CD4-positive, alpha-beta T cell treated with Interleukin-21 for 1 hour (primary cell): ENCODE measurements at places on chromosomes 4 and X.
A peak's percentile ranks its signal among the peaks of the same experiment; 100 is the strongest.

- DNase-seq, result no peak
These were observed 55.2 kb downstream of the CLNK start for GRCh38 chr4:10629394-10629793.

DNA sequence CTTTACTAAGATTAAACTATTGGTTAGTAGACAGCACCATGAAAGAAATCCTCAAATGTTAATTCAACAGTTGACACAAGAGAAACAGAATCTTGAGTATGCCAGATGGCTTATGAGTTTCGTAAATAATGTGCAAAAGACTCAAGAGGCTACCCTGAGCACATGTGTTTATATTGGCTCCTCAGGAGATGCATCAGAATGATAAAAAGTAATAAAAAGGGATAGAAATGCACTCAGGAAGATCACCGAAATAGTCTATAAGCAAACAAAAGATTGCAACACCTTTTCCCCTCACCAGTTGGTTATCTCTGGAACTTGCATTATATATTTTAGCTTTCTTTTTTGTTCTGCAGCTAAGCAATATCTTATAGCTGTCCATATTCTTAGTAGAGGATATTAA is 84.4 kb downstream of the SCFD2 start:
- no peak for DNase-seq

DNA sequence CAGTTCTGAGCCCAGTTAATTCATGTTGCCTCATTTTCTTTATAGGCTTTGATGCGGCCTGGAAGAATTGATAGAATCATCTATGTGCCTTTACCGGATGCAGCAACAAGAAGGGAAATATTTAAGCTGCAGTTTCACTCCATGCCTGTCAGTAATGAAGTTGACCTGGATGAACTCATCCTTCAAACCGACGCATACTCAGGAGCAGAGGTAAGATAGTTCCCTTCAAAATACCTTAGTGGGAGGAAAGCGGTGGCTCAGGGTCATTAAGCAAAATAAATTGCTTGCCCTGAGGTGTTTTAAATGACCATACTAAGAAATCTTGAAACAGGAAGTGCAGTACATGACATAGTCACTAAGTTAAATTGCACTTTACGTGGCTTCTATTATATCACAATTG is 140.6 kb upstream of the SPRY1 start:
- DNase-seq, result no peak

DNA sequence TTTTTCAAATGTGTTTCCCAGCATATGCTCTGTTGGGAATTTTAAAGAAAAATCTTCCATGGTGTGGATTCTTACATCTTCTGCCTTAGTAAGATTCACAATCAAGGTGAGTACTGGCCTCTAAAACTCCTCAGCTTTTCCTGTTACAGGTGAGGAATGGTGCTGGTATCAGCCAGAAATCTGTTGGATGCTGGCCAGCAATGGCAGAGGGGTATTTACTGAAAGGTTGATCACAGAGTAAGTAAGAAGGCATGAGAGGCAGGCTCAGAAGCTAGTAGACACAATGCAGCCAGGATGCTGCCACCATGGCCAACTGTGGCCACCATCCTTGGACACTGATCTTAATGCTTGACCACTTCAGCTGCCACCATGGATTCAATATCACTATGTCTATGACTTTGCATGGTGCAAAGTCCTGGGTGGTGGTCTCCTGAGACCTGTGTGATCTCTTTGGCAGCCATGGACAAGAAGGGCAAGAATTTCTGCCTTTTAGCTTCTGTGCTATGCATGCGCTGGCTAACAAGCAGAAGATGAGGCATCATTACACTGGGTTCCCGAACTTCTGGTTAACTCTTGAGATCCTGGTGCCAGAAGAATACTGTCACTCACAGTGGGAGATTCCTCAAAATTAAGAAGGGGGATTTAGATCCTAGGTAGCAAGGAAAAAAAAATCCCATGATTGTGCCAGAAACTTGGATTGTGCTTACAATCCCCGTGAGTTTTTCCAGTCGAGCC is 60.2 kb downstream of the CHRNA9 start:
- DNase-seq, result no peak

GRCh38 chr4:176839656-176840055 is 46.9 kb upstream of the VEGFC start:
- DNase-seq, result no peak

GRCh38 chr4:164210377-164210776 is 543.6 kb upstream of the SMIM31 start:
- DNase-seq, result no peak

- no peak for DNase-seq
These were observed 32.2 kb downstream of the UNC5C start for GRCh38 chr4:95516528-95517017.

DNA sequence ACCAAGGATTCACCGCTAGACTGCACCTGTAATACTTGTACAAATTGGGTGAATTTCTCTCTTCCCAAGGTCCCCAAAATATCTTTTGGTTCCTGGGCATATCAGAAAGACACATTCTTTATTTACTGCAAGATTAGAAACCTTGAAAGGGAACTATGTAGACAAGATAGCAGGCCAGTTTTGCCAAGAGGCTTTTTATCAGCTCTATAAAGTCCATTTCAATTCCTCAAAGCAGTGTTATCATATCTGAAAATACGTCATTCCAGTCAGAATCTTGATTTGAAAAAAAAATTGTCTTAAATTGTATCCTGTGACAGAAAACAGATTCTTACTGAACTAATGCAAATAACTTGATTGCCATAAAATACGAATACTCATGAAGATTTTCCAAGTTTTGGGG is 37.0 kb upstream of the NSG1 start:
- no peak for DNase-seq

- DNase-seq, result no peak
These were observed 138.3 kb downstream of the SH3KBP1 start for GRCh38 chrX:19748896-19749680.

DNA sequence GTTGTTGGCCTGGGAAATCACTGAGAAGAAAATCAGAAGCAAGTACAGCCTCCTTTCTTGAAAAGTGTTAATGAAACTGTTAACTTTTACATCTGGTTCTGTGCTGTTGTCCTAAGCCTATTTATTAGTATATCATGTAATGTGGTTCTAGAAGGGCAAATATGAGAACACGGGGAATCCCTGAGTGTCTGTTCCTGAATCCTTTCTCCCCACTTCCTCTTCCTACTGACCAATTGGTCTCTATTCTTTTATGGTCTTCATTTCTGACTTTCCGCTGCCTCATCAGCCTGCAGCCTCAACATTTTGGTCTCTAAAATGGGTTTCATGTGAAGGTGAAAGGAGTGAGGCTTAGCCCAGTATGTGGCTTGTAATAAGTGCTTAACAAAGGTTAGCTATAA is 159.9 kb upstream of the MAMLD1 start:
- DNase-seq, result no peak

- DNase-seq, result no peak
These were observed 628.8 kb downstream of the ANKRD50 start for GRCh38 chr4:124083711-124084110.

GRCh38 chrX:69291116-69291515 is 125.9 kb upstream of the PJA1 start:
- DNase-seq, result no peak

DNA sequence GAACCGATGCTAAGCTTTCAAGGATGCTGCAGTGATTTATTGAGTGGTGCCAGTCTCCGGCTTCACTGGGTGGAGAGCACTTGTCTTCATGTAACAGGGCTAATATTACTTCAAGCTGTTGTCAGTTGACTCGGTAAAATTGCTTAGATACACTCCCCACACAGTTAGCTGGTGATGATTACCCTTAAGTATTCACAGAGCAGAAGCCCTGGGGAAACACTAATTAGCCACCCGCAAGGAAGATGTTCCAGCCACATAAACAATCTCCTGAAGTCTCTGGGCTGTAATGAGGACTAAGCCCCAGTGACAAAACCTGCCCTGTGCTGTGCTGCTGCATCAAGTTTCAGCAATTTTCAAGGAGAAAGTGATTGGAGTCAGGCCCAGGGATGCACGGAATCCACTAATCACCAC is 37.3 kb upstream of the GK2 start:
- no peak for DNase-seq

- no peak for DNase-seq
These were observed 93.4 kb upstream of the ENPP6 start for GRCh38 chr4:184310881-184311709.

DNA sequence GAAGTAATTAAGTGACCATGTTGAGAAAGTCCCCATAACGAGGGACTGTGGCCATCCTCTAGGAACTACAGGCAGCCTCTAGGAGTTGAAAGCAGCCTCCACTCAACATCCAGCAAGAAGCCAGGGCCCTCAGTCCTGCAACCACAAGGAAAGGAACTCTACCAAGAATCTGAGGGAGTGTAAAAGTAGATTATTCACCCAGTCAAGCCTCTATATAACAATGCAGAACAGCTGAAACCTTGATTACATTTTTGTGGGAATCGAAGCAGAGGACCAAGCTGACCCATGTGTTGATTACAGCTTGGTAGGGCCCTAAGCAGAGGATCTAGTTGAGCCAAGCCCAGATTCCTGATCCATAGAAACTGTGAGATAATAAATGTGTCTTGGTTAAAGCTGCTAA is 17.1 kb downstream of the RPS6KA6 start:
- no peak for DNase-seq

DNA sequence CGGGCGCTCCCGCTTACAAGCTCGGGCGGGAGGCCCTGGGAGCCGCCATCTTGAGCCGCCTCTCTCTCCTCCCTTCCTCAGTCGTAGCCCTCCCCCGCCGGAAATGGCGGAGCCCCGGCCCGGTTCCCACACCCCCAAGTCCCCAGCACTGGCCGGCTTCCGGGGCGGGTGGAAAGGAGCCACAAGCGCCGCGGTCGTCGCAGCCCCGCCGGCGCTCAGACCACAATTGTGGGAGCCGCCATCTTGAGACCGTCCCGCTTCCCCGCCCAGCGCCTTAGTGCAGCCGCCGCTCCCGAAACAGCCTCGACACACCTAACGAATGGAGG is 531 bp downstream of the HCFC1 start:
- DNase-seq, result peak; percentile 90

DNA sequence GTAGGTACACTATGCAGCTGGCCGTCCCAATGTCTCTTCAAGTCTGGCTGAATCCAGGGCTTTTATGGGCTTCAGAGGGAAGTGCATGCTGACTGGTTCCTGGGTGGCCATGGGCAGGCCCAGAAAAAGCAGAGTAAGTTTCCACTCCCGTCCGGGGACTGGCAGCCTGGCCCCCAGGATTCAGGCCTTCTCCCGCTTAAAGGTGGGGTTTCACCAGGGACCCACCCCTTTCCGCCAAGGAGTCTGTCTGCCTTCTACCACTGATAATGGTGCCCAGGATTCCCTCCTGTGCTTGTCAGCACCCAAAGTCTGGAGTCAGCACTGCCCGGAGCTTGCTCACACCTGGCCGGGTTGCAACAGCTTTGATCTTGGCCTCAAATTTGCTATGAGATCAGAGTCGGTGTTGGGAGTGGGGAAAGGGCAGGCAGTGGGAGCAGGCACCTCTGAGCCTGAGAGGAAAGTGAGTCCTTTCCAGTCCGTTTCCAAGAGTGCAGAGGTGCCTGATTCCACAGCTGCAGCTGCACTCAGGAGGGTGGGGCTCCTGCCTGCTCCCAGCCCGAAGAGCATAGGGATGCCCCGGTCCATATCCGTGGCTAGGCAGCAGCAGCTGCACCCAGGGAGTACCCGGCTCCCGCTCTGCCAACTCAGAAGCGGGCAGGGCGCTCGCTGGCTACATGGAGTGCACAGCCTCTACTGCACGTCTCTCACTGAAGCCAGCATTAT is 1344.3 kb upstream of the ADGRL3 start:
- DNase-seq, result no peak

GRCh38 chr4:54940996-54941865 is 184.2 kb downstream of the KDR start:
- no peak for DNase-seq

DNA sequence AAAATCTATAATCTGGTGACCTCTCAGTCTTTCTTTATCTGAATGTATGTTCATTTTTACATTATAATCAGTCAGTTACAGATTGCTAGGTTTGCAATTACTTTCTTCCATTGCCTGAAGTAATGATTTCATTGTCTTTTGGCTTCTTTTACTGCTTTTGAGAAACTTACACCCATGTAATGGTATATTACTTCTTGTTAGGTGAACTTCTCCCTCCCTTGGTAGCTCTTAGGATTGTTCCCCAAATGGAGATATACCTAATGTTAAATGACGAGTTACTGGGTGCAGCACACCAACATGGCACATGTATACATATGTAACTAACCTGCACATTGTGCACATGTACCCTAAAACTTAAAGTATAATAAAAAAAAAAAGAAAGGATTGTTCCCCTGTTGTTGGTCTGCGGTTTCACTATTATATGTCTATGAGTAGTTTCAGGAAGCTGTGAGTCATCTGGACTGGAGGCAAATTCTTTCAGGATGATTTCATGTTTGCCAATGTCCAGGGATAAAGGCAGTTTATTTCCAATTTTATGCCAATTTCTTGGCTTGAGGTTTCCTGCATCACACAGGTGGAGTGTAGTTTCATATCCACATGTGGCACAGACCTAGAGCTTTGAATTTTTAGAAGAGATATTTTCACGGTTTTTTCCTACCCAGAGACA is 21.8 kb downstream of the SPANXC start:
- DNase-seq, result no peak

GRCh38 chrX:87515836-87516235 is 1.8 kb upstream of the KLHL4 start:
- DNase-seq, result no peak

DNA sequence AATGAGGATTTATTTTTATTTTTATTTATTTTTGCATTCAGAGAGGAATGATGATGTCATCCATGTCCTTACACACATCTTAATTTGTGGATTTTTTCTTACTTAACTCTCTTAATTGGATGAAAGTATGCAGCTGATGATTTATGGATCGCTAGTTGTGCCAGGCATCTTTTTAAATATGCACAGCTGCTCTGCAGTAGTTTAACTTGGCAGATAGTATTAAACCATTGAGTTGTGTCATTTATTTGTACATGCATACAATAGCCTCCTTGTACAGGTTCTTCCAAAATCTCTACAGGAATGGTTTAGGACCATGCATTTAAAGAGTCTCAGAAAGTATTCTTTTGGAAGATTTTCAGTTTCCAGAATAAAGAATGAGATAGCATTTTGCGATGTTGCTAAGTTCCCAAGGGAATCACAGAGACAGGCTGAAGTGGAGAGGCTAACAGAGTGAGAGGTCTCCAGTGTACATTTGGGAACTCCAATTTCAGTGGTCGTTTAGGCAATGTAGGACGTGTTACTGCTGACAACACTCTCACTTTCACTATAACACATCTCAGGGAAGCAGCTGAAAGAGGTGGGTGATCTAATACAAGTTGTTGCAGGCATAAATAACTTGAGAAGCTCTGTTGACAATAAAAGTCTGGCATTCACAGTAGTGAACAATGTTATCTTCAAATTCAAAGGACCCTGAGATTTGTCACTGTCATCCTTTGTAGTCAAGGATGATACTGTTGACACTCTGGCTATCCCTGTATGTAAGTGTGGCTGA is 49.9 kb upstream of the SCRG1 start:
- DNase-seq, result no peak

- no peak for DNase-seq
These were observed 34.9 kb downstream of the STX18 start for GRCh38 chr4:4506961-4507360.

GRCh38 chr4:186216465-186217024 is 10.8 kb upstream of the KLKB1 start:
- no peak for DNase-seq

GRCh38 chrX:39204945-39205344 is 403.7 kb downstream of the MID1IP1 start:
- no peak for DNase-seq
